ENCODE measurements at places on chromosomes 11 and 22. TPM values are rescaled to one million over a fixed set of nuclear protein-coding genes. Genes with fewer than 3 reads are reported as not detected.
A peak's percentile ranks its signal among the peaks of the same experiment; 100 is the strongest.

GRCh38 chr11:10396771-10397170 is 58.3 kb upstream of the AMPD3 start:
- no peak for DNase-seq

Gene GRIA4
- not detected for total RNA-seq

GRCh38 chr22:46138058-46138797 is 12.1 kb upstream of the PPARA start:
- DNase-seq: no peak

Gene CYB5R2
- total RNA-seq: 12.1 TPM

GRCh38 chr11:107840129-107840484 is 18.5 kb downstream of the SLC35F2 start:
- DNase-seq: peak; percentile 52

GRCh38 chr11:133936136-133936535 is 20.6 kb downstream of the IGSF9B start:
- DNase-seq: no peak

Gene CHRM1
- total RNA-seq: not detected

Gene GAS2
- total RNA-seq: 1.8 TPM

Gene BTBD18
- not detected for total RNA-seq

DNA sequence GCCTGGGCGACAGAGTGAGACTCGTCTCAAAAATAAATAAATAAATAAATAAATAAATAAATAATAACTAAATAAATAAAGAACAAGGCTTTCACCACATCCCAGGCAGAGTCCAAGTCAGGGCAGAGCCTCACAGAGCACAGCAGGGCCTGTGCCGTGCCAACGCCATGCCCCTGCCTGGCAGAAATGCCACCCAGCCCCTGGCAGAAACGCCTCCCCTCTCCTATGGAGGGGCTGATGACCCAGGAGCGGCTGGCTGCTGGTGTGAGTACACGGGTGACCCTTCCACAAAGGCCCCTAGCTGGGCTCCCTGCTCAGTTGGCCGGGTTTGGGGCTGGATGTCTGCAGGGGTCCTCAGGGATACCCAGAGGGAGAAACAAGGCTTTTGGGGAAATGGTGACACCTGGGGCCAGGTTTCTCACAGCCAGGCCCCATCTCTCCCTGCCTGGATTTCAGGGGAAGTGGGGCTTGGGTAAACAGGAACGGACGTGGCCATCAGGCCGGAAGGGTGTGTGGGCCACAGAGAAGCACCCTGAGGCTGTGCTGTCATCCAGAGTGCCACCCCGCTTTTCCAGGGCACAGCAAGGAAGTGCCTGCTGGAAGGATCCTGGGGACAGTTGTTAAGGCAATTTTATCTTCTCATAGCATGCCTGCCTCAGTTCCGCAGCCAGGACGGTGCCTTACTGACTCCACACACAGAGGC is 5.1 kb downstream of the BID start:
- no peak for DNase-seq

- DNase-seq: no peak
Observed at GRCh38 chr11:45091563-45092403, 54.7 kb upstream of the PRDM11 start.

- DNase-seq: peak; percentile 57
Observed at GRCh38 chr11:95917193-95918036, 6.5 kb downstream of the MTMR2 start.

Gene PHF5A
- total RNA-seq: 106 TPM

GRCh38 chr22:44351685-44352377 is 39.1 kb upstream of the SHISAL1 start:
- DNase-seq: peak; percentile 77

Gene PITPNM1
- 23.7 TPM for total RNA-seq

Gene TSPAN32
- not detected for total RNA-seq

DNA sequence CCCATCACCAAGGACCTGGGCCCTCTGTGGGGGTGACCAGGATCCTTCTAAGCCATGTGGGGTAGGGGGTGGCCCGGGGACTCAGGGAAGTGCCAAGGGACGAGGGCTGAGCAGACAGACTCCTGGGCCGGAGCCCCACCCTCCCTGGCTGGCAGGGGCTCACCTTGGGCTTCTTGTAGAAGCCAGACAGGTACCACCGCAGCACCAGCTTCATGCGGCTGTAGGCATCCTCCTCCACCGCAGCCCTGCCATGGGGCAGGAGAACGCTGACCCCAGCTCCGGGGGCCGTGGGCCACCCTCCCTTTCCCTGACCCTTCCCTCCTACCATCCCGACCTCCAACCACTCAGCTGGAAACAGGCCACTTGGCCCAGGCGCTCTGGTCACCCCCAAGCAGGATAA is 45.9 kb upstream of the CARS1 start:
- DNase-seq: no peak

- no peak for DNase-seq
Observed at GRCh38 chr22:17968126-17968525, 56.2 kb downstream of the MICAL3 start.

Gene OR8G1
- not detected for total RNA-seq

DNA sequence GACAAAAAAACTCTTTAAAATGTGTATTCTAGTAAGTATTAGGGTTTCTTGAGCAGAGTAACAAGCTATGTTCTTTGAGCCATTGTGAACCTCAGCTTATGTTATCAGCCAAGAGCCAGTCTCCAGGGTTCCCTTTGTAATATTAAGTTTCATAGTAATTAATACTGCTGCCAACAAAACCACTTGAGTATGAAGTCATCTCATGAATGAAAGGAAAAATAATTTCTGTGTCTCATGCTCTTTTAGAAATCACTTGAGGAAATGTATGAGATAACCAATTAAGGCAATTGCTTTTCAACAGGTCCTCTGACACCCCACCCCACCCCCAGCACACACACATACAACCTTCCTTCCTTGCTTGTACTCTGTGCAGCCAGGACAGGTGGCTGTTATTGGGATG is 59.9 kb downstream of the BBOX1 start:
- DNase-seq: peak; percentile 54

GRCh38 chr11:45209891-45210699 is 63.7 kb downstream of the PRDM11 start:
- no peak for DNase-seq

Gene NR1H3
- total RNA-seq: 9.5 TPM

DNA sequence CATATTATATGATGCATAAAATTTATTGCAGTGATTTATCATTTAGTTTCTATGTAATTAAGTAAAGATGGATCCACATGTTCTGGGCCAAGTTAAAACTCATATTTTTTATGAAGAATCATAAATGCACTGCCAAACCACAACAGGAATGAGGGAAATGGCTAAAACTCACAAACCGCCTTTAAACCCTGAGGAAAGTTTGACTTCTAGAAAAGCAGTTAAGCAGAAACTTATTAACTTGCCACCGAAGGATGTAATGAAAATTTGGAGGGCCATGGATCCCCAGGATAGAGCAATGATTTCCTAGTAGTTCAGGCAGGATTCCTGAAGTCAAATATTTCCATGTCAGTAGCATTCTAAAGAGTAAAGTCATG is 218.3 kb upstream of the CTSC start:
- DNase-seq: no peak

GRCh38 chr11:22407921-22408320 is 69.7 kb downstream of the SLC17A6 start:
- no peak for DNase-seq

- DNase-seq: peak; percentile 68
Observed at GRCh38 chr11:112977755-112978154, 16.5 kb downstream of the NCAM1 start.

- DNase-seq: no peak
Observed at GRCh38 chr11:44863231-44863630, 87.5 kb downstream of the TP53I11 start.

DNA sequence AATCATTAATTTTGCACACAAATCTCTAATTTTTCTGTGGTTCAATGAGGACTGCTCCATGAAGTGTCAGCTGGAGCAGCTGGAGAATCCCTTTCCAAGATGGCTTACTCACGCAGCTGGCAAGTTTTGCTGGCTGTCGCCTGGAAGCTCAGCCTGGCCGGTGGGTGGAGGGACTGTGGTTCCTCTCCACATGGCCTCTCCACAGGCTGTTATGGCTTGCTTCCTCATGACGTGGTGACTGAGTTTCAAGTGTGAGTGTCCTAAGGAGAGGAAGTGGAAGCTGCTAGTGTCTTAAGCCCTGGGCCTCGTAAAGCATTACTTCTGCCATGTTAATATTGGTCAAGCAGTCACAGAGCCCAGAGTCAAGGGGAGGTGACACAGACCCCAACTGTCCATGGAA is 14.0 kb upstream of the NRIP3 start:
- DNase-seq: no peak

DNA sequence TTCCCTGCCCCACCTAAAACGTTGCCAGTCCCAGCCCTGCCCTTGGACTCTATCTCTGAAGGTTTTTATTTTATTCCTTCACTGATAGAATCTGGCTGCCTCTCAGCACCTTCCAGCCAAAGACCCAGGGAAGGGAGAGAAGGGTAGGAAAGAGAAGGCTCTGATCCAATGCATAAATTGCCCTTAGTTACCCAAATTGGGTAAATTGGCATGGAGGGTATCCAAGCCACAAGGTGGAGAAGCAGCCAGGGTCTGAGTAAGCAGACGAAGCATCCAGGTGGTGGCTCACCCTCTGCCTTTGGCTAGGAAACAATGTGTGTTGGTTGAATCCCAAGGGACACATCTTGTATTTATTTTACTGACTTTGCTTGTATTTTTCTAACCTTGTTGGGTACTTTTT is 89.0 kb downstream of the FEZ1 start:
- DNase-seq: no peak

- peak; percentile 37 for DNase-seq
Observed at GRCh38 chr11:13668957-13669521, 571 bp downstream of the FAR1 start.

Gene SMIM35
- not detected for total RNA-seq

DNA sequence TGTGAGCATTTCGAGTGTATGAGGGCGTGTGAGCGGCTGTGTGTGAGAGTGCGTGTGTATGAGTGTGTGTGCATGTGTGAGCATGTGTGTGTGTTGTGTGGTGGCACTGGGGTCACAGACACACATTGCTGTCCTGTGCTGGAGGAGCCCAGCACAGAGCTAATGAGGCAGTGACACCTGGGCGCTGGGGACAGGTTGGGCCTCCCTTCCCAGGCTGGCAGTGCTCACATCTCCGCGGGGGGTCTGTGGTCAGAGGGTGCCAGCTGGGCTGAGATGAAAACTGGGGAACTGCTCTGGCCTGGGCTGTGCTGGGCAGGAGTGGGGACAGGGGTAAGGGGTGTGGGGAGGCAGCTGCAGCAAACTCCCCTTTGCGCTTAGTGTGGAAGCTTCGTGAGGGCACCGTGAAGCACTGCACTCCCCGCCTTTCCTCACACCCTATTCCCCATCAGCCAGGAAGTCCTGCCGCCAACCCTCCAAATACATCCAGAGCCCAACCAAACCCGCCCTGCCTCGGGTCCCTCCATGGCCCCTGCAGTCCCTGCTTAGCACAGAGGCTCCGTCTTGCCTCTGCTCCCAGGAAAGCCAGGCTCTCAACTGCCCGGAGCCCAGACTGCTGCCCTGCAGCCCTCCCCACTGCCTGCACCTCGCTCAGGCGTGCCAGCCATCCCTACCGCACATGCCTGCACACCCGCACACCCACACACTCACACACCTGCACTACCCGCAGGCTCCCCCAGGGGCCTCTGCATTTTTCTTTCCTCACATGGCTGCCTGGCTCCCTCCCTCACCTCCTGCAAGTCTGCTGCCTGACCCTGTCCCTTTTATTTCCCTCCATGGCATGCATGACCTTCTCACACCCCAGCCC is 62.0 kb upstream of the THY1 start:
- DNase-seq: no peak

GRCh38 chr11:36383195-36383594 is 87.1 kb downstream of the PRR5L start:
- no peak for DNase-seq

DNA sequence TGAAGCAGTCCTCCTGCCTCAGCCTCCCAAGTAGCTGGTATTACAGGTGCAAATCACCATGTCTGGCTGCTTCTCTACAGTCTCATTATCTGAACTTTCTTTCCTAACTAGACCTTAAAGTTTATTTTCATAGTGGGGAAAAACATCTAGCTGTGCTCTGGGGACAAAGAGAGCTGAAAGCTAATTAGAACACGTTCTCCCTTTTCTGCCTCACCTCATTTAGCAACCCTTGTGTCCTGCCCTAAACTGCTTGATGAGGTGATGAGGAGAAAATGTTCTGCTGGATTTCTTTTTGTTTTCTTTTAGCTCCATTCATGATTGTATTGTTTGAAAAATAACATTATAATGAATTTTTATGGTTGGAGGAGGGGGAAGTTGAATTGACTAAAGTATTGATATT is 84.7 kb downstream of the YAP1 start:
- DNase-seq: no peak

Gene OR8A1
- not detected for total RNA-seq

DNA sequence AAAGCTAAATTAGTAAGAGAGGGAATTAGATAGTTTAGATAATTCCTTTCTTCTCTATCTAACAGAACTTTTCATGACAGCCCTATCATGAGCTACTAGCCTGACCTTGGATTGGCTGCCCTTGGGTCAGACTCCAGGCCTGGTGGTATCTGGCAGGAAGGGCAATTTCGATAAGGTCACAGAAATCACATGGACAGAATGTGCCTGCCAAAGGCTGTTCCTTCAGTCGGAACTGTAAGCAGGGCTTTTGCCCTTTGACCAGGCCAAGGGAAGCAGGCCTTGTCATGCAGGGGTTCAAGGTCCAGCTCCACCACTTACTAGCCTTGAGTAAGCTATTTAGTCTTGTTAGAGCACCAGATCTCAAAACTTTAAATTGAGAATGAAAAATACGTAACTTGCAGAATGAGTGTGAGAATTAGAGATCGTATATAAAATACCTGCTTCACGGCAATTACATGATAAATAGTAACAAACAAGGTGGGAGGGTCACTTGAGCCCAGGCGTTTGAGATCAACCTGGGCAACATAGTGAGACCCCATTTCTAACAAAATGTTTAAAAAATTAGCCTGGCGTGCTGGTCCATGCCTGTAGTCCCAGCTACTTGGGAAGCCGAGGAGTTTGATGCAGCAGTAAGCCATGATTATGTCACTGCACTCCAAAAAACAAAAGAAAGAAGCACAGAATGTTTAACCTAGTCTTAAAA is 60.8 kb upstream of the SC5D start:
- DNase-seq: no peak

Gene OR52E8
- total RNA-seq: not detected

DNA sequence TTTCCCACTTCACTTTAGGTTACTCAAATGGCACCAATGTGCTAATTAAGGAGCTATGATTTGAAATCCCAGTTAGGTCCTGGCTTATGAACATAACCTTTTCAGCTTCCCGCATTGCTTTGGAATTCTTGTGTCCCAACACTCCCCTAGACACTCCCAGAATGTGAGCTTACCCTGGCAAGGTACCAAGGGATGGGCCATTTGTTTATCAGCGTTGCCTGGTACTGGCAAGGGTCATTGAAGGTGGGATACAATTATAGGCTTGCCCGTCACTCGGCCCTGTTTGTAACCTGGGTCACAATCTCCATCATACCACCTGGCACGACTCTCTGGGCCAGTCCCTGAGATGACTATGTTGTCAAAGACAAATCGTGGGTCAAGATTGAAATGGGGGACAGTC is 5.4 kb downstream of the CSRP3 start:
- no peak for DNase-seq

GRCh38 chr11:12066056-12066798 is 44.2 kb upstream of the MICAL2 start:
- peak; percentile 99 for DNase-seq
